ENCODE measurements at places on chromosomes 1 and 21.

DNA sequence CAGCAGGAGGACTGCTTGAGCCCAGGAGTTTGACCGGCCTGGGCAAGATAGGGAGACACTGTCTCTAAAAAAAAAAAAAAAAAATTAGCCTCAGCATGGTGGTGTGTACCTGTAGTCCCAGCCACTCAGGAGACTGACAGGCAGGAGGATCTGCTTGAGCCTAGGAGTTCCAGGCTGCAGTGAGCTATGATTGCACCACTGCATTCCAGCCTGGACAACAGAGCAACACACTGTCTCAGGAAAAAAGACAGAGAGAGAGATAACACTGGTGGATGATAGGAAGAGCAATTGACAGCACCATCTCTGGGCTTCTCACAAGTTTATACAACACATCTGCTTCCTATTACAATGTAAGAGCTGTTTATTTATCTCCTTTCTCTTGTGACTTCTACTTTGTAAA lies 2.4 kb upstream of the RNU11 start:
- DNase-seq, result no peak

- DNase-seq, result no peak
These were observed 534.5 kb downstream of the PTPRC start for GRCh38 chr1:199173356-199173755.

DNA sequence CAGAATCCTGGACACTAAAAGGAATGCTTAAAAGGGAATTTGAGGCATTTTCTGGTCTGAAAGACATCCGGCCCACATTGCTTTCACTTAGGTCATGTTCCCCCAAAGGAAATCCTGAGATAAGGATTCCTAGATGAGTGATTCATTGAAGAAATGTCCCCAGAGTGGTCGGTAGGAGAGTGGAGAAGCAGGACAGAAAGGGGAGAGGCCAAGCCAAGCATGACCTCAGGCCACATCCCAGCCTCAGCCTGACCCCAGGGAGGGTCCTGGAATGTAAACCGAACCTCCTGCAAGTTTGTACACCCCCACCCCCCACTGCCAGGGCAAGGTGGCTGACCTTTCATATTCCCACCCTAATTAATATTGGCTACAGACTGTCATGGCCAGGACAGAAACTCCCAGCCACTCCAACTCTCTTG lies 16.6 kb downstream of the HIVEP3 start:
- DNase-seq, result no peak

DNA sequence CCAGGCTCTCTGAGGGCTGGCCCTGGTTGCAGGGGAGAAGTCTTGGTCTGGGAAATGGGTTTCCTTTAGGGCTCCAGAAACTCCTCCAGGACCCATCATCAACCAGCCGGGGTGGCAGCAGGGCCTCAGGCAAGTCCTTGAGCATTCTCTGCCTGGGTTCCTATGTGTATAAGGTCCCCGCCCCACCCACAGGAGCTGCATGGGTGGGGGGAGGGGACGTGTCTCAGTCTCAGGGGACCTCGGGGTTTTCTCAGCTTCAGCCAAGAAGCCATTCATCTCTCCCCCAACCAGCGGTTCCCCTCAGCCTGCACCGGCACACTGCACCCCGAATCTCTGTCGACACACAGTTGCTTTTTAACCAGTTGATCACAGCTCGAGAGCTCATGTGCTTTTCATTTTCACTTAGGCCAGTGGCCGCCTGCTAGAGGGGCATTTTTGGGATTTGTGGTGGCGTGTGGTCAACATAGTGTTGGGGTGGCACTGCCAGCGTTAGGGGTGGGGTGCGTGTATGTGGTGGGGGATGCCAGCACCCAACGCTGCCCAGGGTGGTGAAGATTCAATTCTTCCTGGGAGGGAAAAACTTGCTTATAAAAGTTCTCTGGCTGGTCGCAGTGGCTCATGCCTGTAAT lies 6.5 kb downstream of the RUNX3 start:
- no peak for DNase-seq

GRCh38 chr1:168084396-168085231 lies 52.1 kb downstream of the GPR161 start:
- DNase-seq, result peak; percentile 14

GRCh38 chr1:185535621-185536020 lies 198.6 kb upstream of the HMCN1 start:
- DNase-seq, result no peak

- DNase-seq, result no peak
These were observed 68.6 kb downstream of the NOS1AP start for GRCh38 chr1:162138112-162138511.

- DNase-seq, result no peak
These were observed 262.4 kb downstream of the USP25 start for GRCh38 chr21:15992171-15992570.
